ENCODE measurements at places on chromosomes 5 and 9.

- no peak for DNase-seq
Measured at GRCh38 chr5:118923295-118924005, 64.9 kb downstream of the DTWD2 start.

DNA sequence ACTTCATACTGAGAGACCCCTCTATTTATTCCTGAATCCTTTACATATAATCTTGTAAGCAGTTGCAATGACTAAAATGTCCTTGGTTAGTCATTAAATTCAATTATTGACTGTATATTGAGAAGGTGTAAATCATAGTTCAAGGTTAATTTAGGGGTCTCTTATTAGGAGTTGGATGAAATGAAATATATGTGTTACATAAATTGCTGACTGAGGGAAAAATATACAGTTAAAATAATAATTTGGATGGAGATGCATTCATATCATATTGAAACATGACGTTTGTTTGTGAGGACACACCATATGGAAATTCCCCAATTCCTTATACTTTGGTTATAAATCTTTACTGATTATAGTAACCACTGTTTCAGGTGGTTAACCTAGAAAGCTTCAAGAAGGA, 430.6 kb downstream of the PDE4D start:
- no peak for DNase-seq

DNA sequence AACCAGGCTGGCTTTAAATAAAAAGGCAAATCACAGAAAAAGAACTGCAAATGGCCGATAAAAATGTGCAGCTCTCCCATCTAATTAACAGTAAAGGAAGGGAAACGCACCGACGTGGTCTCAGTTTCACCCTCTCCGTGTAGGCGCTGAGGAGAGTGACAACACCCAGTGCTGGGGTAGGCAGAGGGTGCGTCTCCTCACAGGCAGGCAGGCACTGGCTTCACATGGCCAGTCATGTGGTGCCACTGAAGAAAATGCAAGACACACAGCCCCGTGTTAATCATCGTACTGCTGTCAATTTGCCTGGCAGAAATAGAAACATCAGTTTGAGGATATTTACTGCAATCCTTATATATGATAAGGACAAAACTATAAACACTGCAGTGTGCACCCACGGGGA, 178.4 kb downstream of the FANCC start:
- no peak for DNase-seq

GRCh38 chr5:149452007-149452664, 73.0 kb upstream of the IL17B start:
- no peak for DNase-seq

DNA sequence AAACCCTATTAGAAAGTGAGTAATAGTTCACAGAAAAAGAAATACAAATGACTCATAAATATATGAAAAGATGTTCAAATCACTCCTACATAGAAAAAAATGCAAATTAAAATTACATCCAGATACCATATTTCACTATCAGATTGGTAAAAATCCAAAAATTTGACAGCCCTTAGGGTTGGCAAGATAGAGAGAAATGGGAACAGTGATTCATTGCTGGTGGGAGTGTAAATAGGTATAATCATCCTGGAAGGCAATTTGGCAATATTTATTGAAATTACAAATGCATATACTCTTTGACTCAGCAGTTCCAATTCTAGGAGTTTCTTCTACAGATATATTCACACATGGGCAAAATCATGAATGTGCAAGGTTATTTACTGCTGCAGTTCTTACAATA, 273.5 kb downstream of the NR2F1-AS1 start:
- DNase-seq, result no peak

- no peak for DNase-seq
Measured at GRCh38 chr5:153659039-153659736, 168.7 kb downstream of the GRIA1 start.

GRCh38 chr5:88938488-88938887, 55.5 kb upstream of the MEF2C start:
- DNase-seq, result no peak

GRCh38 chr5:125411744-125412560, 665.5 kb upstream of the ZNF608 start:
- no peak for DNase-seq

- peak; percentile 61 for DNase-seq
Measured at GRCh38 chr9:125126019-125126746, 17.1 kb downstream of the SCAI start.

GRCh38 chr5:177334155-177334551, 17.3 kb downstream of the LMAN2 start:
- DNase-seq, result no peak

Measured in activated T-helper 1 cell treated with anti-CD3 and anti-CD28 coated beads, Interleukin-2, amount 50 U/mL, for 16 hours (primary cell).